ENCODE measurements at places on chromosomes 4 and X.

GRCh38 chr4:7781366-7781765 lies 158.3 kb downstream of the AFAP1 start:
- DNase-seq = no peak

DNA sequence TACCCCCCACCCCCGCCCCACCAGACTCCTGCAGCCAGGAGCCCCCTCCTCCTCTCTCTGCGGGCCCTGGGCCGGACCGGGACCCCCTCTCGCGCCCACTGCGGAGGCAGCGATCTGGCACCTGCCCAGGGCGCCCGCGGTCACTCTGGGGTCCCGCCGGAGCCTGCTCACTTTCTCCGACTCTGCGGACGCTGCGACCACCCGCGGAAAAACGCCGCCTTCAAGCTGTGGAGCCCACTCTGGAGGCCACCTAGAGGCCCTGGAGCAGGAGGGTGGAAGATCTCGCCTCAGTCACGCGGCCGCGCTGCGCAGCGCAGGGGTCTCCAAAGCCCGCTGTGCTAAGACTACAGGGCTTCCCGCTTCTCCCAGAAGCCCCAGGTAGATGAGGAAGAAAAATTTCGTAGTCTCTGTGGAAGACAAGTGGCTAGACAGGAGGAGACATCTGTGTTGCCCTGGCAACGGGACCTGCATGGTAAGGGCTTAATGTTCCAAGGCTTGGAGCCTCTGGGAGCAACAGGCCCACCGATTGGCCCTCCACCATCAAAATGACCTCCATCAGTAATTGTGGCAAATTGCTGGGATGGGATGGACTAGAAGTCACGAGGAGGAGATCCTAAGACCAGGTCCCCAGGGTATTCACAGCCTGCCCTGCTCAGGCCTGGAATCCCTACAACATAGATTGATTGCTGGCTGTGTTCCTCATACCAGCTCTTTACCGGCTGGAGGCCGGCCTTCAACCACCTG lies at the start of gene PNMA6F:
PNMA6F (minus strand) TSS at position 387 of the 744 bp plus-strand sequence. CDS start 1,093 bp downstream, outside the sequence.
- DNase-seq = no peak

GRCh38 chr4:81666491-81666890 lies 194.8 kb upstream of the RASGEF1B start:
- no peak for DNase-seq

- DNase-seq = no peak
Measured at GRCh38 chr4:67091673-67092072, 453.6 kb downstream of the CENPC start.

- DNase-seq = no peak
Measured at GRCh38 chrX:104621781-104622180, 55.8 kb downstream of the IL1RAPL2 start.

- DNase-seq = no peak
Measured at GRCh38 chr4:124433500-124433899, 279.0 kb downstream of the ANKRD50 start.

DNA sequence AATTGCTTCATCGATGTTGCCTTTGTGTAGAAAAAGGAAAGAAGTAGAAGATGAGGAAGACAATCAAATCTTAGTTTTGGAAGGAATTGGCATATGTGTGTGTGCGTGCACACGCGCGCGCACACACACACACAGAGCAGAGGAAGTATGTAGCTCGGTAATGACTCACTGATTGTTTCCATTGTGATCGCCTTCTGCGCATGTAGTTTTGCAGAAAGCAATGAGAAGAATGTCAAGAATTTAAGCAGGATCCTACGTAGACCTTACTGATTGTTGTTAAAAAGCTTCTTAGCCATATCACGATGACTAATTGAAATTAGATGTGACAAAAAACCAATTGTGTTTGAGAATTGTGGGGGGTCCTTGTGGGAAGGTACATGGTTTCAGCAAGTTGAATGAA lies 12.8 kb upstream of the LIMCH1 start:
- DNase-seq = no peak

All from effector CD8-positive, alpha-beta T cell (primary cell).